ENCODE measurements at places on chromosomes 5 and 9. TPM values are rescaled to one million over a fixed set of nuclear protein-coding genes. Genes with fewer than 3 reads are reported as not detected.

- no peak for DNase-seq
These were observed 74.4 kb upstream of the RUSC2 start for GRCh38 chr9:35415402-35416097.

DNA sequence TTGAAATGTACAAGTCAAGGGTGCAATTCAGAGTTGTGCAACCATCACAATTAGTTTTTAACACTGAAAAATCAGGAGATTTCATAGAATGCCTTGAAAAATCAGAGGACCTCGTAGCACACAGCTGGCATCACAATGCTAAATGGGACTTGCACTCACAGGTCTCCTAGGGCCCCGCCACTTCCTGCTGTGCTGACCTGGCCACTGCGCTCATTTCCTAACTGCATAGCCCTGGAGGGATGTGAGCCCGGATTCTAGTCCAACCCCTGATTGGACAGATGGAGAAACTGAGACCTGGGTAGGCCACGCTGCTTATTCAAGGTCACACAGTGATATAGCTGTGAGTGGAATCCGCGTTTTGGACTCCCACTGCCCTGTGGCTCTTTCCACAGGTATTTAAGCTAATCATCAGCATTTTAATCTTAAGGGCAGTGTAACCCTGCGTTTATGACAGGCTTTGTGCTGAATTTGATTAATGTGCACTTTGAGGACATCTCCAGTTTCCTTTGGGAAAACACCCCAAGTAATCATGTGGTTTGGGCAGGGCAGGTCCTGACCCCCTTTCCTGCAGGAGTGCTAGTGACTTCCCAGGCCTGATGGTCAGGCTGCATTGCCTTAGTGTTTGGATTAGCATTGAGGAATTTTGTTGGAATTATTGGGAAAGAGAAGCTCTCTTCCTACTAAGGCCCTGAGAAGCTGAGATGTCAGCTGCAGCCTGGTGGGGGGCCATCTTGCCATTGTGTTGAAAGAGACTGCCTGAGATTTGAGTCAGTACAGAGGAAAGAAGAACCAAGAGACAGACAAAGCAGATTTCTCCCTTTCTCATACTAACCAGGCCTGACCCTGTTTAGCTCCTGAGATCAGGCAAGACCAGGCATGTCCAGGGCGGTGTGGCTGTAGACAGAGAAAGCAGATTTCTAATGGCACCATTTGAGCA, 36.2 kb downstream of the STC2 start:
- DNase-seq = no peak

- no peak for DNase-seq
These were observed 70.2 kb downstream of the FBXL17 start for GRCh38 chr5:108311682-108312081.

DNA sequence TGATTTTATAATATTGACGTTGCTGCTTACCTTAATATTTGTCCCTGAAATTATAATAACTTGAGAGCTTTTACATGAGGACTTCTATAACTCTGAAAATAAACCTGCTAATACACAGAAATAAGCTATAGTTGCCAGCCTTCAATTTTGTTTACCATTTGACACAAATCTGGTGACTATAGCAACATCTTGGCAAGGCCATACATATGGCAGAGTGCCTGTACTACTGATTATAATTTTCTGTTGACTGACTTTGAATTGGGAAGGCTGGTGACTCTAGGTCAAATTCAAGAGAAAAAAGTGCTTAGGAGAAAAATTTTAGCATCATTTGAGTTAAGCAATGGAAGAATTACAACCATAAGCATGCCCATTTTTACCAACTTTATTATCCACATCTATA, 581.4 kb upstream of the PTPRD start:
- DNase-seq = no peak

DNA sequence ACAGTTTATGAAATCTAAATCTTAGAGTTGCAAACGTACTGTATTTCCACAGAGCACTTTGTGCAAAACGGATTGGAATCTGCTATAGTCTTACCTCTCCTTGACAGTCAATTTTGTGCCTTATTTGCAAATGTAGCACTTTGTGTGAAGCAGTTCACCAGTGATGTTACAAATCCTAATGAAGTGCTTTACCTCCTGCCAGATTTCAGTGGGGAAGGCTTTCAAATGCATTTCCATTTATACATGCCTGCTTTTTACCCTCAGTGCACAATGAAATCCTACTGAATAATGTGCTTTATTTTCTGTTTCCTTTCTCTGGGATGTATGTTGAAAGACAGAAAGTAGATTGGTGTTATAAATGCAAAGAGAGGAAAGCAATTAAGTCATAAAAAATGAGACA, 2141.6 kb upstream of the C9orf72 start:
- DNase-seq = no peak

GRCh38 chr5:71589903-71590302, 2.8 kb downstream of the MCCC2 start:
- DNase-seq = no peak

GRCh38 chr9:120490888-120491595, 88.9 kb downstream of the CDK5RAP2 start:
- DNase-seq = no peak

DNA sequence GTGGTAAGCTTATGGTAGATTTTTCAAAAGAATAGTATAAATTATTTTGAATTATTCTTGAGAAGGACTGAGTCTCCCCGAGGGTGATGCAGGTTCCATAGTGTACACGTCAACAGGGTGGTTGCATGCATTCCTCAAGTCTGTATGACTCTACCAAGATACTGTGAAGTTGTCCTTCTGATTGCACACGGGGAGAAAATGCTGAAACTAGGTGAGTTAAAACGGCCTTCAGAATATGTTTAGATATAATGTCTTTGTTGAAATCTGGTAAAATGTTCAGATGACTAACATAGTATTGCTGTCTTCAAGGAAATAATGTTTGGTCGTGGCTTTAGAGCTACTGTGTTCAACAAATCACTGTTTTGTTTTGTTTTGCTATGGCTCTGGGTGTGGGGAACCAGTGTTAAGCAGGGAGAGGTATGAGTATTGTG, 22.4 kb upstream of the TNFAIP8 start:
- no peak for DNase-seq

Gene CAMLG
- 22.9 TPM for total RNA-seq

Gene FAM200C
- 4.8 TPM for total RNA-seq

Gene IRX2
- total RNA-seq = 44.2 TPM

DNA sequence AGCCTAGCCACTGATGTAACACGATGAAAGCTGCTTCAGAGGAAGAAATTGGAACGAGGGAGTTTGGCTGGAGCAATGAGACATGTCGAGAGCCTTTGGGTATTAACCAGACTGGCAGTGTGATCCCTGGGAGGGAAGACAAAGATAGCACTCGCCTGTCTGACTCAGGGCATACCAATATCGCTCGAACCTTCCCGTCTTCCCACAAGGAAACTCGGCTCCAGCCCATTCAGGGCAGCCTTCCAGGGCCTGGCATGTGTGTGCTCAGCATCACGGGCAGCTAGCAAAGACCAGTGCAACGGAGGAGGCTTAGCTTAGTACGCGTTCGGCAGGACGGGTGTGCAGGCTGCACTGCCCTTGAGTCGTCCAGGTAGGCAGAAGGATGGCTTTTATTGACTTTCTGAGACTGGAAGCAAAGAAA, 356.9 kb upstream of the WWC1 start:
- no peak for DNase-seq

GRCh38 chr9:109074236-109074889, 45.4 kb downstream of the TMEM245 start:
- no peak for DNase-seq

GRCh38 chr5:180495991-180496741, 2.0 kb downstream of the CNOT6 start:
- no peak for DNase-seq

Gene SHOC1
- total RNA-seq = 0.16 TPM

DNA sequence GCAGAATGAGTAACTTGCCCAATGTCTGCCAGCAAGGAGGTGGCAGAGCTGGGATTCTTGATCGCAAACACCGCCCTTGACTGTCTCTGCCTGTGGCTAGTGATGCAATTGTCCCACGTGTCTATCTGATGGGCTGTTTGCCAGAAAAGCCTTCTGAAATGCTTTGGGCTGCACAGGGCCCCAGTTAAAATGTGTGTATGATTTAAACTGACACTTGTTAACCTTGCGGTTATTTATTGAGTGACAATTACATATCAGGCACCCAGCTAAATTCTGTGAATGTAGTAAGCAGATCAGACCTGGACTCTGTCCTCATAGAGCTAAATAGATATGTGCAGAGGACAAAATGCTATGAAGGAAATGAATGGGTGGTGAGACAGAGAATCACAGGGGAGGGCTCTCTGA, 11.6 kb upstream of the IL12B start:
- no peak for DNase-seq

DNA sequence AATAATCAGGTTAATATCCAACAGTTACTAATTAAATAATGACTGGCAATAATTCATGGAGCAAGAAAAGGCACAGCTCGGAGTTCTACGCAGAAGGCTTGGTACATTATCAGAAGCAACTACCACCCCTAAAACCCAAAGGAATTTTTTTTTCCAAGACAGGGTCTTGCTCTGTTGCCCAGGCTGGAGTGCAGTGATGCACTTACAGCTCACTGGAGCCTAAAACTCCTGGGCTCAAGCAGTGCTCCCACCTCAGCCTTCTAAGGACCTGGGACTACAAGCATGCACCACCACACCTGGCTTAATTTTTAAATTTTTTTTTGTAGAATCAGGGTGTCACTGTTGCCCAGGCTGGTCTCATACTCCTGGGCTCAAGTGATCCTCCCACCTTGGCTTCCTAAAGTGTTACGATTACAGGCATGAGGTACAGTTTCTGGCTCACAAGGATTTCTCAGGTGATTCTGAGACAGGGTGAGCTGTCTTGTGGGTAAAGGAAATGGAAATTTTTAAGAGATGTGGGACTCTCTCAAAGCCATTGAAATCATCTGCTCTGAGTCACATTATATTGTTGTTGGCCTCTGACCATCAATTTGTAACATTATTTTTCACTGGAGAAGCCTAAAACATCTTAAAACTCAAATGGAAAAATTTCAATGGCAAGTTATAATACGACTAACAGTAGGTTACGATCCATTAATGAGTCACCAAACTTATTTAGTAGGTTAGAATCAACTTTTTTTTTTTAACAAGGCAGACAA, 19.7 kb upstream of the HSDL2 start:
- DNase-seq = no peak

DNA sequence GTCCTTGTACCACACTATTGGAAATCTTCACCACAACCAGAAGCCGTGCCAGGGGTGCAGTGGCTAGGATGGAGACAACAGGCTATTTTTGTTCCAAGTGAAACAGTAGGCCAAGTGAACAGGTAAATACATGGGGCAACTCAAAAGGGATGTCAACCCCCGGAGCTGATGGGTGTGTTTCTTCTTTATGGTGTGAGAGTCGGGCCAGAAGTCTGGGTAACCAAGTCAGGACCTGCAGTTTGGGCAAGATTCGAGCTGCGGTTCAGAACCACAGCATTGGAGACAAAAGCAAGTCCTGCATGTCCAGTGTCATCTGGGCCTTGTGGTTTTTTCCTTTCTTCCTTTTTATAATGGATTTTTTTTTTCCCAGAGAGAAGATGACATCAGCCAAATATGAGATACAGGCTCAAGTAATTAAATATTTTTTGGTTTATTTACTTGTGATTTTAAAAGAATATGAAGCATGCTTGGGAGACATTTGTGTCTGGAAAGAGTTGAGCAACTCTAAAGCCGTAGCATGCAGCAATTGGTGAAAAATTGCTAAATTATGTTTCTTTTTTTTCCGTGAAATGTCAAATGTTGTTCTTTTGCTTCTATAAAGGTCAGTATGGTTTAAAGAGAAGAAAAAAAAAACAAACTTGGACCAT, 261.6 kb downstream of the ARRDC3 start:
- no peak for DNase-seq

GRCh38 chr9:72703574-72703973, 182.2 kb downstream of the TMC1 start:
- DNase-seq = no peak

DNA sequence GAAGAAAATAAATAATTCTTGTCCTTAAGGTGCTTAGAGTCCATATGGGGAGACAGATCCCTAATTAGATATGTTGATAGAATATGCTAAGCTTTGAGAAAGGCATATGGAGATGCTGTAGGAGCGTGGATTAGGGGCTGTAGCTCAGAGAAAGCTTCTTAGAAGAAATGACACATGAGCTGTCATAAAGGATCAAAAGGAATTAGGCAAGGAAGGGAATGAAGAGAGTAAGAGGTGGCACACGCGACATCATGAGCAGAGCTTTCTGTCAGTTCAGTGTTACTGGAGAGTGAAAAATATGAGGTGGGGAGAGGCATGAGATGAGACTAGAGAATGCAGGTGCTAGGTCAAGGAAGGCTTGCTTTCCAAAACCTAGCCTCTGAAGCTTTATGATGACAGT, 118.6 kb downstream of the KIAA0825 start:
- DNase-seq = no peak

GRCh38 chr9:2872931-2873323, 29.0 kb upstream of the PUM3 start:
- DNase-seq = no peak

GRCh38 chr9:17928228-17928627, 349.4 kb downstream of the SH3GL2 start:
- no peak for DNase-seq

DNA sequence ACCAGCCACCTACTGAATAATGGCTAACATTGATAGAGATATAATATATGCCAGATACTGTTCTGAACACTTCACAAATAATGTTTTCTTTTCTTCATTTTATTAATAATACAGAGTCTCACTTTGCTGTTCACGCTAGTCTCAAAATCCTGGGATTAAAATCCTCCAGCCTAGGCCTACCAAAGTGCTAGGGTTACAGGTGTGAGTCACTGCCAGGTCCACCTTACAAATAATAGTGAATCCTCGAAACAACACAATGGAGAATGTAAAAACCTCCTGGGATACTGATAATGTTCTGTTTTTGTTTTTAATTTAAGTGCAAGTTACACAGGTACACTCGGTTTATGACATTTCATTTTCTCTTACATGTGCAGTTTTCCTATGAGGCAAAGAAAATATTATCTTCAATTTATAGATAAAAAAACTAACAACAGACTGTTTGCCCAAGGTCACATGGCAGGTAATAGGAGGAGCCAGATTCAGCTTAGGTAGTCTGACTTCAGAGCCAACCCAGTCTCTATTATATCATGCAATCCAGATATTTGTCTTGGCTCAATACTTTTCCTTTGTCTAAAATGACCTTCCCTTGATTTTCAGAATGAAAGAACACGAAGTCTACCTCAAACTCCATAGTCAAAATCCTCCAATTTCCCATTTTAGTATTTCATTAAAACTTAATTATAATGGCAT, 7.8 kb downstream of the ZFR start:
- no peak for DNase-seq

- DNase-seq = no peak
These were observed 42.2 kb upstream of the UGT3A2 start for GRCh38 chr5:36108758-36109460.

Gene MYORG
- total RNA-seq = 8.1 TPM

Gene FRRS1L
- total RNA-seq = not detected

GRCh38 chr5:172679628-172680212, 38.7 kb downstream of the NEURL1B start:
- peak; percentile 18 for DNase-seq

GRCh38 chr5:110049816-110050215, 360.1 kb downstream of the MAN2A1 start:
- DNase-seq = no peak

DNA sequence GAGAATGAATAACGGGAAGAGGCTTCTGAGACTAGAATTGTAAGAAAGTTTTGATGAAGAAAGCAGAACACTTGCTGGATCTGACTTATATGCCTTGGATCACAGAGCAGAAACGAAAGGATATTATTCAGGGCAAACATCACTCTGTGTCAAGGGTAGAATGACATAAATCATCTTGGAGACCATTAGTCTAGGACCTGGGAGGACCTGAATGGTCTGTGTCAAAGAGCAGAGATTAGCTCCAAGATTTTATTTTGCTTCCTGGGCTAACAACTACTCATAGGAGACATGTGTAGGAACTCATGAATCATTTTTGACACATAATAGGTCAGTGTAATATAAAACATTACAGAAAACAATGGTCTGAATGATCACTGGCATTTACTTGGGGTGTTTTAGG, 417.9 kb downstream of the SLCO4C1 start:
- DNase-seq = no peak
